ENCODE measurements at places on chromosomes 2 and 18. TPM values are rescaled to one million over a fixed set of nuclear protein-coding genes. Genes with fewer than 3 reads are reported as not detected.

Gene CRYGD
- total RNA-seq, result not detected

Gene TBR1
- not detected for total RNA-seq

Gene RSAD2
- total RNA-seq, result 7.5 TPM

Gene TTN
- total RNA-seq, result 16.3 TPM

Gene ORC4
- total RNA-seq, result 57.3 TPM

Gene ACVR1C
- total RNA-seq, result 2.8 TPM

Gene TUBA4B
- total RNA-seq, result not detected

Gene FBLN7
- total RNA-seq, result 2.3 TPM

Gene NEU2
- total RNA-seq, result not detected

Gene DSG4
- total RNA-seq, result not detected

Gene LRATD1
- total RNA-seq, result 3.0 TPM

- peak; percentile 26 for DNase-seq
Observed at GRCh38 chr2:98903064-98903355, 33.0 kb downstream of the CRACDL start.

GRCh38 chr2:959457-959856 lies 8.8 kb downstream of the SNTG2 start:
- DNase-seq, result no peak

GRCh38 chr2:229371086-229371485 lies 100.0 kb upstream of the PID1 start:
- DNase-seq, result no peak

DNA sequence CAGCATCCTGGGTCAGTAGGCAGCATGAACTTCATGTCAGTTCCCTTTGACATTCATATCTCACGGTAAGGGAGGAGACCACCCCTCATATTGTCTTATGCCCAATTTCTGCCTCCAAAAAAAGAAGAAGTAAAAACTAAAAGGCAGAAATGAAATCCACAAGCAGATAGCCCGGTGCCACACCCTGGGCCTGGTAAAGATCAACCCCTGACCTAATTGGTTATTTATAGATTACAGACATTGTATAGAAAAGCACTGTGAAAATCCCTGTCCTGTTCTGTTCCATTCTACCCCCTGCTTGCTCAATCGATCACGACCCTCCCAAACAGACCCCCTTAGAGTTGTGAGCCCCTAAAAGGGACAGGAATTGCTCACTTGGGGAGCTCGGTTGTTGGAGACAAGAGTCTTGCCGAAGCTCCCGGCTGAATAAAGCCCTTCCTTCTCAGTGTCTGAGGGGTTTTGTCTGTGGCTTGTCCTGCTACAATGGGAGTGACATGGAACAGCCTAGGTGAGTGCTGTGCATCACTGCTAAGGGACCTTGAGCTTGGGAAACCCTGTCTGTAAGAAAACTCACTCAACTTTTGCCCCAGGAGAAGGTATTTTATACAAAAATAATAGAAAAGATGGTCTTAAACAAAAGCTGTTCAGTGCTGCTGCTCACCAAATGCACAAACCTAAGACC lies 11.1 kb downstream of the NDUFV2 start:
- DNase-seq, result no peak

DNA sequence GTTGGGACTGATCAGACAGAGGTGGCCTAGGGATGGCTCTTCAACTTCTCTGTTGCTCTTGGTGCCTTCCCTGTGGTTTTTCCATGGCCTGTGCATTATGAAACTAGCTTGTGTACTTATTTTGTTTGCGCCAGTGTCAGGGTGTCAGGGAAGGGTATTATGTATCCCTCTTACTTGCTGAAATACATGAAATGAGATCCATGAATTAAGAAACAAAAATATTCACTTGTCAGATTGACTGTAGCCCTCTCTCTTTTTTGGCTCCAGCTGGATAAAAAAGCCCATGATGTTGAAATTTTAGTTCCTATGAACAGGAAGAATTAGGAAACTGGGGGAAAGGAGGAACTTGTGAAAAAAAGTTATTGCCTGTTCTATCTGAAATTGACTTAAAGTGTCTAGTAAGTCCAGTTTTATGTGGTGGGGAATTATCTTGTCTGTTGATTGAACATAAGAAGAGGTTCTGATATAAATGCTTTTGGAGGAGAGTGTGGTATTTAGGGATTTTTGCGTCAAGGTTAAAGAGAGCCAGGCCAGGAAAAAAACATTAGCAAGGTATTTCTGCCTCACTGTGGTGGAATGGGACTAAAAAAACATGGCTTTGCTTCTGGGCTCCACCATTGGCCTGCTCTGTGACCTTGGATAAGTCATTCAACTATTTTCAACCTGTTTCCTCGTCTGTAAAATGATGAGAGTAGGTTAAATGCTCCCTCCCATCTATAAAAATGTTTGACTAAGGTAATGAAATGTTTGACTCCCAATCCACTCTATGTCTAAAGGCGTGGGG lies 12.0 kb downstream of the UGP2 start:
- DNase-seq, result no peak

GRCh38 chr2:175464311-175464670 lies 282.8 kb upstream of the ATP5MC3 start:
- no peak for DNase-seq

- no peak for DNase-seq
Observed at GRCh38 chr2:12363138-12363537, 353.6 kb upstream of the TRIB2 start.

GRCh38 chr2:216354306-216354705 lies 18.0 kb downstream of the MARCHF4 start:
- DNase-seq, result no peak

GRCh38 chr2:12302140-12302539 lies 414.6 kb upstream of the TRIB2 start:
- DNase-seq, result no peak

DNA sequence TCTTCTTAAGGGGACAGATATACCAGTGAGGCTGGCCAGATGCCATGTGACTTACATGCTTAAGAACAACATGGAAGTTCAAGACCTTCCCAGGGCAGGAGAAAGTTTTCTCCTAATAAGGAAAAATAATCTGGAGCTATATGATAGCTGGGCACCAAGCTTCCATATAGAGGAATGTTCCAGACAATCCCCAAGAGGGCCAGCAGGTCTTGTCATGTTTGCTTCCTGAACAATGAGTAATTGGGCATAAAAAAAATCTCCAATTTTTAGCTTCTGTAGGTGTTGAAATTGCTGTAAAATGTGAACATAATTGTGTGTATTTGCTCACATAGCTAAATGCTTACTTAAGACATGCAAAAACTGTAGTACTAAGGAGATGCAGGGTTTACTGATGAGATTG lies 809.5 kb upstream of the PIK3C3 start:
- DNase-seq, result no peak

DNA sequence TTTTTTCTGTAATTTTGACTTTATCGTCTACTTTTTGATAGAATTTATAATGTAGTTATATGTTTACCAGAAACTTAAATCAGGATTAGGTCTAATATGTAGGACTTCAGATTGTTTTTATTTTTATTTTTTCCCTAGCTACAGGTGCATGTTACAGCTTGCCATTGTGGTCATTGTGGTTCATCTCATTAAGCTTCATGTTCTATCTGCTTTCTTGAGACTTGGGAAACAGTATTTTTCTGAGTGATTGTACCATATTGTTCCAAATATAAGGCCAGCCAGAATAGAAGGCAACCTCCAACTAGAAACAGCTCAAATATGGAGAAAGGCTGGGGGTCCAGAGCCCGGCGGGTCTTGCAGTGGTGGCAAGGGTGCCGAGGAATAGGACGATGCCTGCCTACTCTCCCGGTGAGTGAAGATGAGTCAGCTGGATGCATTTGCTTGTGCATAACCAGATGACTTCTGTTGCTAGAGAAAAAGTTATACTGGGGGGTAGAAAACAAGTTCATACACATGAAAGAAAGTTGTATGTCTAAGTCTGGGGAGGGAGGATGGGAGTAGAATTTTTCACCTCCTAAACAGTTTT lies 188.4 kb downstream of the CCDC85A start:
- no peak for DNase-seq

- DNase-seq, result peak; percentile 81
Observed at GRCh38 chr2:218323526-218324472, 31.5 kb upstream of the TMBIM1 start.

- DNase-seq, result no peak
Observed at GRCh38 chr2:84217456-84217855, 241.6 kb downstream of the SUCLG1 start.

DNA sequence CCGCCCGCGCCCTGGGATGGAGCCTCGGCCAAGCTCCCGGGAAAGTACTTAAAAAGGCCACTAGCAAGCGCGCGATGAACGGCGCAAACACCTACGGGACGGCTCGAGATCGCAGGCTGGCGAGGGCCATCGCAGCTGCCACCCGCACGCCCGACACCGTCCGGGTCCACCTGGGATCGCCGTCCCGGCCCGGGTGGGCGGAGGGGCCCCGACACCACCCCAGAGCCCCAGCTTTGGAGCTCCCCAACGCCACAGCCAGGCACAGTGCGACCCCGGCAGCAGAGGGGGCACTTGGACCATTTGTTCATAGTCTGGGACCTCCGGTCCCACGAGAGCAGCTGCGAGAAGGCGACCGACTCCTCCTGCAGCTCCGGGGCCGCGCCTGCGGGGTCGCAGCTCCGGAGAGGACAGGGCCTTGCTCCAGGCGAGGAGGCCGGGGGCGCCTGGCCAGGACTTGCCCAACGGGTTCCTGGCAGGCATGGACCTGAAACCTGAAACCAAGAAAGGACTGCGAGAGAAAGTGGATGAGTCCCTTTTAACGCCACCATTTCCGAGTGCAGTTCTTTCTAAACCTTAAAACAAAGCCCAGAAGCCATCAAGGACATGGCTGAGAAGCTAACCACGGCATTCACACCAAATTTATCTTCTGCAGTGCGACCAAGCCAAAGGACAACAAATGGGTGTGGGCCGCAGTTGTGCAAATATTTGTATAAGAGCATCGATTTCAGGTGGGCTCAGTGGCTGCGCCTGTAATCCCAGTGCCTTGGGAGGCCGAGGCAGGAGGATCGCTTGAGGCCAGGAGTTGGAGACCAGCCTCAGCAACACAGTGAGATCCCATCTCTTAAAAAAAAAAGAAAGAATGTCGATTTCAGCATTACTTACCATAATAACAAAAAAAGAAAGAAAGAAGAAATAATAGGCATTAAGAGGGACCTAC lies 54.0 kb upstream of the IMP4 start:
- no peak for DNase-seq

DNA sequence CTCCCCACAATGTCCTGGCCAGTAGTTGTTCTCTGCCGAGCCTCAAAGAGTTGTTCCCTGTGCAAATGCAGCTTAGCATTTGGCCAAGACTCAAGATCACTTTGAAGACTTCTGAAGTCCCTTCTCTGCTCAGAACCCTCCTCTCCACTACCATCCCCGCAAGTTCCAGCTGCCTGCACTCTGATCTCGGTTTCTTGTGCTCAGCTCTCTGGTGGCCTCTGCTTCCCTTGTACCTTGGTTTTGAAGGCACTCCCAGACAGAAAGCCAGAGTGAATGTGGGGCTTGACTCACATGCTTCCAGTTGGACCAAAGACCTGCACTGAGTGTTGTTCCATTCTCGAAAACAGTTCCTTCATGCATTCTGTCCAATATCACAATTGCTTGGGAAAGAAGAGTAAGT lies 28.6 kb downstream of the CRACDL start:
- peak; percentile 6 for DNase-seq

DNA sequence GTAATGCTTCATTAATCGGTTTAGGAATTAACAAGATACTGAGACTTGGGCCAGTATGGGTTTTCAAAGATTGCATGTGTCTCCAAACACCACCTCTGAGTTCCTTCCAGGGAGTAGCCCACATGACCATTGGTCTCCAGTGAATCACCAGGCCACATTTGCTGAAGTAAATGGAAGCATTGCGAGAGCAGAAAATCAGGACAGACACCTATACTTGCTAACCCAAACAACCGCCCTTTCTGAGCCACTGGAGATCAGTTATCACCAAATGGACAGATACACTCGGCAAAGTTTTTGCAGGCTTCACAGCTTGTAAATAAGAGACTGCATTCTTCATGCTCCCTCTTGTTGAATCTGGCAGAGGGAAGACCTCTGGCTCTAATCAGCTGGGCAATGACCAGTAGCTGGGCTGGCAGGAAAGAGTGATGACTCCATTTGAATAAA lies 40.9 kb downstream of the GATA6 start:
- DNase-seq, result no peak

GRCh38 chr18:2884706-2885285 lies 38.0 kb downstream of the EMILIN2 start:
- DNase-seq, result no peak

DNA sequence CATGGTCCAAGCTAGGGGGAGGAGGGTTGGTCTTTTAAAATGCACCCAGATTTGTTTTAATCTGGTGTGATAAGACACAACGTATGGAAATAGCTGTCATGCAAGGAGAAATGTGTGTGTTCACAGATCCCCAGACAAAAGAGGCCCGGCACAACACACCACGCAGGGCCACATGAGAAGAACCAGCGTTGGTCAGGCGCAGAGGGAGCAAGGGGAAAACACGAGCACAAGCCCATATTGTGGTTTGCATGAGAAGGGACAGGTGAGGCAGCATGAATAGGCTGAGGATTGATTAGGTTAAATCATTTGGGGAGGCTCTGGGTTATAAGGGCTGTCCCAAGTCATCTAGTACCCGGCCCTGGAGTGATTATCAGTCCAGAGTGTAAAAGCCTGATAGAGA lies 272.5 kb upstream of the NCKAP5 start:
- DNase-seq, result no peak

DNA sequence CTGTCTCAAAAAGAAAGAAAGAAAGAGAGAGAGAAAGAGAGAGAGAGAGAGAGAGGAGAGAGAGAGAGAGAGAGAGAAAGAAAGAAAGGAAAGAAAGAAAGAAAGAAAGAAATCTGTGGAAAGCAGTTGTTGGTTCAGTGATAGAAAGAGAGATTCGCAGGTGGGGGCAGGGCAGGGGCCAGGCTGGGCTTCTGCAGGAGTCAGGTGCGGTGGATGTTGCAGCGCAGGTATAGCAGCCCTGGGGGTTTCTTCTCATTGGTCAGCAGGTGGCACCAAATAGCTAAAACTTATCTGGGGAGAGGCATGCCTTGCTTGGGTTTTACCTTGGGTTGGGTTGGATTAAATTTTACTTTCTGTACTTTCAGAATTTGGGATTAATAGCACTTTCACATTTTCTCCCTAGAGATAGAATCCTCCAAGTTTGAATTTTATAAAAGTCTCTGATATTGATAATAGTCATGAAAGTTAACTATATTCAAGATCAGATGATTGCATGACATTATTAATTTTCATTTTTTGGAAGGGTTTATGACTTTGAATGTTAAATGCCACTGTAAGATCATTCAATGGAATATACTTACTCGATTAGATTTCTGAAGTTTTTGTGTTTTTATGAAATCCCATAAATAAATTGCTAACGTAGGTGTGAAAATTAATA lies 66.6 kb downstream of the SPTBN1 start:
- DNase-seq, result no peak

DNA sequence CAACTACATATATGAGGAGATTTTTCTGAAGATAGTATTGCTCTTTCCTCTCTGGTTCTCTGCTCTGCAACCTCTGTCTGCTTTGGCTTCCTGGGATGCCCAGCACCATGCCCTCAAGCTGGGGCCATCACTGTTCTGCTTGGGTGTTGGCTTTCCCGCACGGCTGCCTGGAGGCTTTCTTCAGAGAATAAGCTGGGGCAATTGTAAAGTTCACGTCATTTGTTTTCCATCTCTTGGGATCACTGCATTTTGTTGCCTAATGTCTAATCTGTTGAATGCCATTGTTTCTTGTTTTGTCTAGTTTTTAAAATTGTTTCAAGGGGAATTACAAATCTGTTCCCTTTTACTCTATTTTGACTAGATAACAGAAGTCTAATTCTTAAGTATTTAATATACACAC lies 437.3 kb upstream of the NRP2 start:
- DNase-seq, result no peak

Measured in sciatic nerve (tissue), 2 donors.